Mesendoderm (in vitro differentiated cells): ENCODE measurements at places on chromosomes 2 and 18.

GRCh38 chr18:27363872-27364271, 178.8 kb upstream of the CHST9 start:
- peak; percentile 35 for DNase-seq

DNA sequence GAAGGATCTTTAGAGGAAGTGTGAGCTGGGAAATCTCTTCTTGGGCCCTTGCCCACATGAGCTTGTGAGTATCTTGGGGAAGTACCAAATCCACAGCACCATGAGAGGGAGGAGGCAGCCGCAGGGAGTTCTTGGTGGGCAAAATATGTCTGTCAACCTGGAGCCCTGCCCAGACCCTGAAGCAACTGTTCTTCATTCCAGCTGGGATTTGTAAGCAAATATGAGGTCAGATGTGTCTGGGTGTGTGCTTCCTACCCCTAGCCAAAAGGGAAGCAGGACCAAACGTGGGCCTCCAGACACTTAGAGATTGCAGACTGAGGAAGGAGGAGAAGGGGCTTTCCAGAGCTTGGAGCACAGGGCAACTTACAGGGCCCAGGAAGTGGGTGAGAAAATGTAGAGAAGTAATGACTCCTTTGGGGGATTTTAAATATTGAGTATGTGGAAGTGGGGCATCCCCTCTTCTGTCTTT, 41.9 kb downstream of the TMEM247 start:
- DNase-seq: no peak

- DNase-seq: no peak
These were observed 13.5 kb downstream of the UBR3 start for GRCh38 chr2:169840747-169841142.

DNA sequence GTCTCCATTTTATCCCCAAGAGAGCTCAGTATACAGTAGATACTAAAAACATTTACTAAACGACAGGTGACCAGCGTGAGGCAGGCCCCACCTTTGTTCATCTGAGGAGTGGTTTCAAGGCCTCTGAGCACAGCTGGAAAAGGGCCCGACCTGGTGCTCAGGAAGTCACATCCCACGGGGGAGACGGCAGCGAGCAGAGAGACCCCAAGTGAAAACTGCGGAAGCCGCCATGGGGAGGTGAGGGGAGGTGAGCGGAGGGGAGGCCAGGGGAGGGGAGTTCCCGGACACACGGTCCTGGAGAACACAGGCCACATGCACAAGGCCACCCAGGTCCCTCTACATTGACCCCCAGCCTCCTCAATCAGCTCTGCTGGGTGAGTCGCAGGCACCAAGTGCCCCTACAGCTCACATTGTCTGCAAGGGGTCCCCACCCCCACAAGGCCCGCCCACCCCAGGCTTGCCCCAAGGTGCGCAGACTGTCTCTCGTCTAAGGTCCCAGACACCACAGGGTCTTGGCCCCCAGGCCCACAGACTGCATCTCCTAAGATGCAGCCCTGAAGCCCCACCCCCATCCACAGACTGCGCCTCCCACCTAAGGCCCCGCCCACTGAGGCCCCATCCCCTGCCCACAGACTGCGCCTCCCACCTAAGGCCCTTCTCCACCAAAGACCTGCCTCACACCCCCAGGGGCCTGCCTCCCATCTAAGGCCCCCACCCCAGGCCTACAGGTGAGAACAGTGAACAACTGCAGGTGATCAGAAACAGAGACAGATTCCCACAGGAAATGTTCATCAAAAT, 19.1 kb downstream of the PARD6G start:
- no peak for DNase-seq

DNA sequence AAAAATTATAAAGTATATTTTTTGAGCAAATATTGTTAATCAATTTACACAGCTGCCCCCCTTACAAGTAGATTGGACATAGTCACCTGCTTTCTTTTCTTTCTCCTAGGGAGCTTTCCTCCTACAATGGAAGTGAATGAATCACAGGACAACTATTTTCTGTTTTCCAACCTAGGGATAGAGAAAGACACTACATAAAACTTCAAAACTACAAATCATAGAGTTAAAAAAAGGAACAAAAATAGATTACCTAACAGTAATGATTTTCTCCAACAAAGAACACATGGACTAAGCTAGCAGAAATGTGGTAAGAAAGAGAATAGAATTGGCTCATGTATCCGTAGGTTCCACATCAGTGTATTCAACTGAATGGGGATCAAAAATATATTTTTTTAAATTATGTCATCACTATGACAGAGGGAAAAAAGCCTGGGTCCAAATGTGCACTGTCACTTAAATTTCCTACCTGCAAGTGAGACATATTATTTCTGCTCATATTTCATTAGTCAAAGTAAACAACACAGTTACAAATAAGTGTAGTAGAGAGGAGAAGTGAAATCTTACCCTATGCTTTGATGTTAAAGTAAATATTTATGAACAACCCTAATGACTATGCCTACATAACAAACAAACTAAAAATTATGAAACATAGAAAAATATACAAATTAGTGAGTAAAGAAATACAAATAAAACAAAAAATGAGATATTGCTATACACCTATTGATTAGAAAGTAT, 756.7 kb downstream of the SOCS6 start:
- no peak for DNase-seq

DNA sequence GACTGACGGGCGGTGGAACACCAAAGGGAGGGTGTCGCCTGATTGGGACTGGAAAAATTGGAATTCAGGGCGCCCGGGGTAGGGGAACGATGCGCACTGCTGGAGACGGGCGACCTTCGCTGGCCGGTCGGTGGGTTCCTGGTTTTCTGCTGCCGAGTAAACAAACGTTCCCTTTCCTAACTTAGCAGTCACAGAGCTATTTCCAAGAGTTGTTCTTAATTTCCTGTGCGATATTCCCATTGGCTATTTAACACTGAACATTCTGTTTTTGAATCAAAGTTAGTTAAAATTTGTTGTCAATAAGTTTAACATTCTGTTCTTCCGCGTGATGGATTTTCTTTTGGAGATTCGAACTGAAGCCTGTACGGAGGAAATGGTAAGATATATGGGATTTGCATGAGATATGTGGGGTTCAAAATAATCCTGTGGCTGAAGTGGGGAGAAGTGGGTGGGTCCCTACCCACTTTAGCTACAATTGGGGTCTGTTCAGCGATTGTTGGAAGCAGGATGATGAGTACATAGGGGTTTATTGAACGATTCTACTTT, 862 bp downstream of the C18orf54 start:
- DNase-seq: no peak

DNA sequence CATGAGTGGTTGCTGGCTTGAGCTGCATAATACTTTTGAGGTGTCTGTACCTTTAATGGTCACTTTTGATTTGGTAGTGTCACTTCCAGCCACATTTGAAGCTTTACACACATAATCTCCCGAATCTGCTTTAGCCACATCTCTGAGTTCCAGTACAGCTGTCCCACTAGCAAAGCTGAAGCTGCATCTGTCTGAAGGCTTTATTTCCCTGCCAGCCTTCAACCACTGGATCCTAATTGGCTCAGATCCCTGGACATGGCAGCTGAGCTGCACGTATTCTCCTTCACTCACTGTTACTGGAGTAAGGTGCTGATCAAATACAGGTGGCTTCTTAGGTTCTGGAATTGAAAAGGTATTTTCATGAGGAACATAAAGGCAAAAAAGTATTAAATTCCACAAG, 99.7 kb downstream of the TTN start:
- DNase-seq: no peak

DNA sequence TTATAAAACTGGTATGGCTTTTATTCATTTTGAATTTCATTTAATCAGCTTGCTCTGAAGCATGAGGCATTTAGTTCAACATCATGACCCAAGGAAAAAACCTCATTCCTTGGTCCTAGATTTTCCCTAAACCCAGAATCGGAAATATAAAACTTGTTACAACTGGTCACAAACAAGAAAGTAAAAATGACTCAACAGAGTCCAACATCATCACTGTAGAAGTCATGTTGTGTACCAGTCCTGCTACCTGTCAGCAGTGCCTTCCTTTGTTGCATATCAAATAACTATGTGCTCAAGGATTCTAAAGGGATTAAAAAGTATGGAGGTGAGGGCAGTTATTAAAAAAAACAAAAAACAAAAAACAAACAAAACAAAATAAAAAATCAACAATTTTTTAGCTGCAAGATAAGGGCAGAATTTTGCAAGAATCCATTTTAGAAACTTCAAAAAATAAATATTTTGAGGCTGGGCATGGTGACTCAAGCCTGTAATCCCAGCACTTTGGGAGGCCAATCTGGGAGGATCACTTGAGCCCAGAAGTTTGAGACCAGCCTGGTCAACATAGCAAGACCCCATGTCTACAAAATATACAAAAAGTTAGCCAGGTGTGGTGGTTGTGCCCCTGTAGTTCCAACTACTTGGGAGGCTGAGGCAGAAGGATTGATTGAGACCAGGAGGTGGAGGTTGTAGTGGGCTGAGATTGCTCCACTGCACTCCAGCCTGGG, 18.4 kb downstream of the NCKAP1 start:
- no peak for DNase-seq

- peak; percentile 91 for DNase-seq
These were observed 37.5 kb upstream of the ZNF385B start for GRCh38 chr2:179898873-179899272.

GRCh38 chr2:2013476-2013875, 269.2 kb upstream of the PXDN start:
- no peak for DNase-seq

DNA sequence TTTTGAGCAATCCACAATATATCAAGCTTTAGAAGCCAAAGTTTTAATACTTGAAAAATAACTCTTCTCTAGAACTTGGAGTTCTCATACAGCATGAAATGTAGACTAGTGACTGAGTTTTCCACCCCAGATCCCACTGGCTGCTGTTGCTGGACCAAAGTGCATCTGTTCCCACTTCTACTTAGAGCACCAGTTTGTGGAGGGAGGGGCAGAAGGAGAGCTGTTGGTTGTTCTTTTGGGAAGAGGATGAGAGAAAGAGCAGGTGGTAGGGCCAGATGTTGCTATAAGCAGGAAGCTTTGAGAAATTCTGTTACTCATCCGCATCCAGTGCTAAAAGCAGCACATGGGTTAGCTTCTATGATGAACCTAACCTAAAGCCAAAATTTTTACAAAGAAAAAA, 59.0 kb downstream of the MBD2 start:
- no peak for DNase-seq

DNA sequence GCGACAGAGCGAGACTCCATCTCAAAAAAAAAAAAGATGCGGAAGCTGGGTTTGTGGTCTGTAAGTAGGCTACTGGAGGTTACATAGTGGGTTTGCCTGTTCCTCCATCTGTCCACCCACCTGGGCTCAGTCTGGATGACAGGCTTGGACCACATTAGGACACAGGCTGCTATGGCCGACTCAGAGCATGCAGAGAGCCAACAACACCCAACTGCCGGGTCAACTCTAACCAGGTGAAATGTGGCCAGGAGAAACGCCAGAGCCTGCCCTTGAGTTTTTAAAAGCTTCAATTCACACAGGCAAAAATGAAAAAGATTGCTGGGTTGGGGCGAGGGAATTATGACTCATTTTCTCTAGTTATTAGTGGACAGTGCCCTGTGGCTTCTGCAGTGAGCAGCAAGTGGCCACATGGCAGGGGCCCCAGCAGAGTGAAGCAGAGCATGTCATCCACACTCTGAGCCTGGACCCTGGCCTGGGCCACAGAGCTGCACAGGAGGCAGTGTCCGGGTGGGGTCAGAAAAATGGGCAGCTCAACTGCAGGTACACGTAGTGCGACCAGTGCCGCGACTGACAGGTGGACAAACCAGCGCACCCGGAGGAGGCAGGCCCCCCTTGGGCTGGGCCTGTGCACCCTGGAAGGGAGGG, 67.4 kb downstream of the BIN1 start:
- no peak for DNase-seq

GRCh38 chr2:158486970-158487325, 30.2 kb downstream of the PKP4 start:
- no peak for DNase-seq

GRCh38 chr18:471716-472115, 28.8 kb downstream of the COLEC12 start:
- DNase-seq: no peak

DNA sequence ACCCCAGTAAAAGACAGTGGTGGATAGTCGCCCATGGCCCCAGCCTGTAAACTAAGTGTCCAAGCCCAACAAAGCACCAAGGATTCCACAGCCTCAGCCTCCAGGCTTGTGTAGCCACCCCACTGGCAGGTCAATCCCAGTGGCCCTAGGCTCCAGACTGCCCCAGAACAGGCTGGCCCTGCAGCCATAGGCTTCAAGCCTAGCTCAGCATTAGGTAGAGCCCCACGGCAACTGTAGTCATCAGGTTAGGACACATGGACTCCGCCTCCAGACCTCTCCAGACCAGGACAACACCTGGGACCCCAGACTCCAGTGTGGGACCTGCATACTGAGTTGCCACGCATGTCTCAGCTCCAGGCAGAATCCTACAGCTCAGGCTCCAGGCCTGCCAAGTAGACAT, 1590.6 kb upstream of the DDX18 start:
- no peak for DNase-seq

GRCh38 chr2:51997571-51997970, 965.6 kb upstream of the NRXN1 start:
- peak; percentile 15 for DNase-seq

DNA sequence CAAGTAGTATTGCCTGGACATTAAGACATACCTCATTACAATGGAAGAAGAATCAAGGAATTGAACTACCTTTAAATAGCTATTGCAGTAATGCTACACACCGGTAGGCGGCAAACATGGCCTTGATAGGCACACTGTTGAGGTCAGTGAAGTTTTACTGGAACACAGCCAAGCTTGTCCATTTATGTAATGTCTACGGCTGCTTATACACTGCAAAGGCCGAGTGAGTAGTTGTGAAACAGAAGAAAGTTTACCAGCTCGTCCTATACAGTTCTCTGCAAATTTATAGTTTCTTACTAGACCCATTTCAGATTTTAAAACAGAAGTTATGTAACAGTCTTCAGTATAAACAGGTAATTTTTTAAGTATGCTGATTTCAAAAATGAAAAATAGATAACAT, 38.8 kb downstream of the PPP4R1 start:
- peak; percentile 75 for DNase-seq

DNA sequence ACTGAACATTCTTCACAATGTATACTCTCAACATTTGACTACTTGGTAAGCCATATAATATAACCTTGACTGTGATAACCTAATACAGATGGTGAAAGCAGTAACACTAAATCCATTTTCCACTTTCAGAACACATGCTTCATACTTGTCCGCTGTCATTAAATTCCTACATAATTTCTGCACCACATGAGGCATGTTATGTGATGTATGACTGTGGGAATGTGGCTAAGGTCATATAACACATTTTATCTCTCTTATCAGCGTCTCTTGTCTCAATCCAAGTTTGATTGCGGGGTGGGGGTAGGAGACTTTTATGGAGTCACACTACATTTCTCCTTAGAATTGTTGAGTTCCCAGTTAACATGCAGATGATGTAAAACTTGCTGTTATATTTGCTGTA, 110.9 kb downstream of the MTCL1 start:
- peak; percentile 52 for DNase-seq

GRCh38 chr18:63189817-63190216, 129.8 kb downstream of the BCL2 start:
- DNase-seq: no peak
